Astrocyte (in vitro differentiated cells and primary cell): ENCODE measurements at places on chromosomes 4 and X.
A peak's percentile ranks its signal among the peaks of the same experiment; 100 is the strongest.

DNA sequence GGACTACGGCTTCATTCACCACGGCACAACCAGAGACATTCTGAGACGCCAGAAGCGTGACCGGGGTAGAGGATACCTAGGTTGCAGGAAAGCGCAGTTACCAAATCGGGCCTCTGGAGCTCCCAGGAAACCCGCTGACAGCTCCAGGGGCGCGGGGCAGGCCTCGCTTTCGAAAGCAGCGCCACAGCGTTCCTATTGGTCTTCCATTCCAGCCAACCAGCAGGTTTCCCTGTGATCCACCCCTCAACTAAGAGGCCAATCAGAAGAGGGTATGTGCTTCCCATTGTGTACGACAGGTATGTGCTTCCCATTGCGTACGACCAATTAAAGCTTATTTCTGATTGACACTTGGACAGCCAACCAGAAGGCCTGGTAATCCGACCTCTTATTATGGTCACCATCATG lies 14.9 kb downstream of the SNX12 start:
- no peak for DNase-seq

DNA sequence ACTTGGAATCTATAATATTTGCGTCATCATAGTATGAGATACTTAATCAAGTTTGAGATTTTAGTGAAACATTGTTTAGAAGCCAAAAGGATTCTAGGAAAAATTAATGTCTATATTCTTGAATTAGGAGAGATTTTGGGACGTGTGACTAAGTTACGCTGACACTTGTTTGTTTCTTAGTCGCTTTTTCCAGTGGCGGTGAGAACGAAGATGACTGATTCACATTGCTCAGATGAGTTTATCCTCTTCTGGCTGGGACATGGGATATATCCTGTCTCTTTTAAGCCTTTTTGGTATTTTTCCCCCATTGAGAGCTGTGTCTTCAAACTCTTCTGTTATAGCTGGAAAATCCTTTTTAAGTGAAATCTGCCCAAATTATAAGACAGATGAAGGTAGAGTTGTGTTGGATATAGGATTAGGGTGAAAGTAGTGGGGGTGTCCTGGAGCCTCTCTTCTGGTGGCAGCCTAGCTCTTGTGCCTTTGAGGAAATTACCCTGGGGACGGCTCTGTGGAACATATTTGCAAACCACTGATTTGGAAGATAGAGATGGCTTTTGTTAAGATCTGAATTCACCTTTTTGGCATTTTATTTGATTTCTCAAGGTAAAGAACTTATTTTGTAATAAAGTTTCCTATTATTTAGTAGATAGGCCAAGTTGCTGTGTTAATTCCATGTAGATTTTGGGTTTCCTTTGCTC lies 49.7 kb downstream of the HTT start:
- DNase-seq: no peak

DNA sequence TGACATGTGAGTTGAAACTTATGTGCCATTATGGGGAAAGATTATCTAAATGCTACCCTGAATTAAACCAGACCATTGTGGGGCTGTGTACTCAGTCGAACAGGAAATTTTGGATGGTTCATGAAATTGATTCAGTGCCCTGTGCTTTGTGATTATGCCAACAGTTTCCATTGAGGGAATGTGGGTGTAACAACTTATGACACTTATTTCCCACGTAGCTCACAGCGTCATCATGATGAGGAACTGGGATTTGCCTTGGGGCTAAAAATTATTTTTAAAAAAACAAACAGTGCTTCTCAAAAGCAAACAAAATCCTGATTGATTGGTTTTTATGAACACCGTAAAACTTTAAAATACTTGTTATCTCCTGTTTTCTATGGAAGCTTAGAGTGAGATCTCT lies 8.3 kb upstream of the CLTRN start:
- no peak for DNase-seq

DNA sequence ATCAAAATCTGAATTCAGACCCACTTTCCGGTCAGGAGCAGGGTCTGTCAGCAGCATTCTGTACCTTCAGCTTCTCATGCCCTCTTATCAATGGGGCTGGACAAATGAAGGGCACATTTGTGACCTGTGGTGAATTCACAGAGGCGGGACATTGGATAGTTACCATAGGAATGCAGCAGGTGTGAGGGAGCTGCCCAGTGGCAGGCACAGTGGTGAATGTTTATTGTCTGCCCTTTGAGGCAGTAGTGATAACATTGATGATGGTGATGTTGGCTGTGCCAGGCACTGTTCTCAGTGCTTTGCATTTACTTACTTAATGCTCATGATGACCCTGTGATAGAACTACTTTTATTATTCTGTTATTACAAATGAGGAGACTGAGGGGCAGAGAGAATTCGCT lies 101.2 kb upstream of the KIT start:
- no peak for DNase-seq

DNA sequence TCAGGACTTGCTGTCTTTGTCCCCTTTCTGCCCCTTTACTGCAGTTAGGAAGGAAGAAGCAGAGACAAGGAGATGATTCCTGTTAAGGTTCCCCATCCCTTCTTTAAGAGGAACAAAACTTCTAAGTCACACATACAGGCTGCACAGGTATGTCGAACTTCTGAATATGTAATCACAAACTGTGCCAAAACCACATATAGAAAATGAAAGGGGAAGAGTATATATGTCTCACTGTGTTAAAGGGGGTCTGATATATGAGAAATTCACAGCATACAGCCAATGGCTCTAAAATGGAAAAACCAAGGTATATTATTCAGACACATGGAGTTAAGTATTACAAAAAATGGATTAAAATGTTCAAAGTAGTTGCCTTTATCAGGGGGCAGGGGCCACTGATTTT lies 11.7 kb downstream of the CFAP97 start:
- no peak for DNase-seq

DNA sequence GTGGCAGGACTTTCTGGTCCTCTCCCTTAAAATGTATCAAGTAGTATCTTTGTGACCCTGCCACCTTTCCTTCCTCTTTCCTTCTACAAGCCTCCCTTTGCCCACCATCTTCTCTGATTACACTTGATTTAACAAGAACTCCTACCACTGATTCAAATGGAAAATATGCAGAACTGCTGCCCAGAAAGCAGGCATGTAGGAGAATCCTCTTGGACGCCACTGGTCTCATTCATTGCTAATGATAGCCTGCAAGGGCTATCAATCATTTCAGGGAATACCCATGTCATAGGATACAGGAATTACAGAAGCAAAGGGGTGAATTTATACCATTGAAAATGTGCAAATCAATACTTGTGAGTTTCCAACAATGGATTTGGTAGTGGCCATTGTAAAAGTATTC lies 294.6 kb upstream of the NRK start:
- DNase-seq: peak; percentile 34

DNA sequence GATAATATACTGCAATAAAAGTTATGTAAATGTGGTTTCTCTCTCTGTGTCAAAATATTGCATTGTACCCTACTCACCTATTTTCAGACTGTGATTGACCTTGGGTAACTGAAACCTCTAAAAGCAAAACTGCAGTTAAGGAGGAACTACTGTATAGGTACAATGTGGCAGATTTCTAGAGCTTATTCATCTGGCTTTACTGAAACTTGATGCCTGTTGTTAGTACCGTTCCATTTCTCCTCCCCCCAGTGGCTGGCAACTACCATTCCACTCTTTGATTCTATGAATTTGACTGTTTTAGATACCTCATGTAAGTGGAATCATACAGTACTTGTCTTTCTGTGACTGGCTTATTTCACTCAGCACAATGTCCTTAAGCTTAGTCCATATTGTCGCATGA lies 61.9 kb downstream of the HOPX start:
- peak; percentile 25 for DNase-seq

GRCh38 chrX:13786048-13786447 lies 30.8 kb downstream of the GPM6B start:
- no peak for DNase-seq

DNA sequence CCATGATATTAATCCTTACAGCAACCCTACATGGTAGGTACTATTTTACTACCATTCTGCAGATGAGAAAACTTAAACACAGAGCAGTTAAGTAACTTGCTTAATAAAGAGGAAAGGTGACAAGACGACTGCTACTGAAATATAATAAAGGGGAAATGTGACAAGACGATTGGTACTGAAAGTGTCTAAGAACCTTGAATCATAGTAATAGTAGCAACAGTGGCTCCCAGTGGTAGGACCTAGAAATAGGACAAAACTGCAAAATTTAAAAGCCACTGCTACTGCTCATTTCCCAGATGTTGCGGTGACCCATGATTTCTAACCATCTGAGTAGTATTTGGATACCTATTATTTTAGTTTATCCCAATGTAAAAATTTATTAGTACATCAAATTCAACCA lies 89.5 kb downstream of the TASL start:
- no peak for DNase-seq

DNA sequence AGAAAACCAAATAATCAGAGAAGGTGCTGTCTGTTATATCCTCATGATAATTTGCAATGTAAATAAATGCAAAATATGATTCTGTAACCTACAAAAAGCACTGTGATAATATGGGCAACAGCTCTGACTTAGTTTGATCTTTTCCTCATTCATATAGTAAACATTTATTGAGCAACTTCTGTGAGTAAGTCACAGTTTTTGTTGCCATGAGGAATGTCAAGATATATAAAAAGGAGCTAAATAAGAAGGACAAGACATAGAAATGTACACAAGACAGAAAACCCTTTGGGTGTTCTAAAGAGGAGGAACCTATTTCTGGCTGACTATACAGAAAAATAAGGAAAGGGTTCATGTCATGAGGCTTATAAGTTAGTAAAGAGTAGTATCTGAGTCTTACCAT lies 44.3 kb downstream of the ARSJ start:
- DNase-seq: no peak

DNA sequence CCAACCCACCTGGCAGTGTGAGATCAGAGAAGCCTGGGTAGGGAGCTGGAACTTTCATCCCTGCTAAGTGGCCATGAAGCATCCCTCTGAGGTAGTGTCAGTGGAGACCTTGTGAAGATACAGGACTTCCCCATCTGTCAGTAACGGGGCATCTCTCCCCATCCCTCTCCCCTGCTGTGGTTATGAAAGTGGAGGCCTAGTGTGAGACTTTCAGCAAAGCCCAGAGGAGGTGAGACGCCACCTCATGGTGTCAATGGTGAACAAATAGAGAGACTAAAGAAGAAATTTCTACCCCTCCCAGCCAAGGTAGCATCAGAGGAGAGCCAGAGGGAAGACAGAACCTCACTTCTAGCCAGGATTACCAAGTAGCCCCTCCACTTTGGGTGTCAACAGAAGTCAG lies 150.2 kb downstream of the VEGFC start:
- DNase-seq: no peak

DNA sequence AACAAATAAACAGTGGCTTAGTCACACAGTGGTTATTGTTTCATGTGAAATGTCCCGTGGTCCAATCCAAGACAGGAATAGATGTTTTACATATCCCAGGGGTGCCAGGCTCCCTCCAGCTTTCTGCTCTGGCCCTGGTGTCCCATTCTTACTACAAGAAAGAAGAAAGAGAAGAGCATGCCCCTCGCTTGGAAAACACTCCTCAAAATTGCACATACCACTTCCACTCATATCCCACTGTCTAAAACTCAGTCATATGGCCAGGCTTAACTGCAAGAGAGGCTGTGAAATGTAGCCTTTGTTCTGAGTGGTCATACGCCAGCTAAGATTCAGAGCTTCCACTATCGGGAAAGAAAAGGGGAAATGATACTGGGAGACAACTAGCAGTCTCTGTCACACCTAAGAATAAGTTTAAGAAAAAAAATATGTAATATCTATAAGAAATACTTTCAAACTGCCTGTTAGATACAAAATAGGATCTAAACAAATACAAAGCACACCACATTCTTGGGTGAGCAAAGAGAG lies 306.8 kb upstream of the FAM241A start:
- no peak for DNase-seq

DNA sequence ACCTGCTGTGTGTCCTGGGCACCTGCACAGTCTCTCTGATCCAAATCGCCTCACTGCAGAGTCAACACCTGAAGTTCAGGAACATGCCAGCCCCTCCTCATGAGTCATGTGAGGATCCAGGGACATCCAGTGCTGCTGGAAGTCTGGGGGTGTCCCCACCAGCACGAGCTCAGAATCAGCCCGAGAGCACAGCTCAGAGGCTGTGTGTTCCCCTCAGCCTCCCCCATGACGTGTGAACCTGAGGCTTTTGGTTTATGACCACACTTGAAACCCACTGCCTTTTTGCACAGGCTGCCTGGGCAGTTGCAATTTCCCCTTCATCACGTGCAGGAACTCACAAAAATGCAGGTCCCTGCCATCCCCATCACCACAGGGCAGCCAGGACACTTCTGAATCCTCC lies 47.1 kb downstream of the PPP2R2C start:
- no peak for DNase-seq

GRCh38 chrX:111616786-111617185 lies 64.2 kb upstream of the ALG13 start:
- no peak for DNase-seq

DNA sequence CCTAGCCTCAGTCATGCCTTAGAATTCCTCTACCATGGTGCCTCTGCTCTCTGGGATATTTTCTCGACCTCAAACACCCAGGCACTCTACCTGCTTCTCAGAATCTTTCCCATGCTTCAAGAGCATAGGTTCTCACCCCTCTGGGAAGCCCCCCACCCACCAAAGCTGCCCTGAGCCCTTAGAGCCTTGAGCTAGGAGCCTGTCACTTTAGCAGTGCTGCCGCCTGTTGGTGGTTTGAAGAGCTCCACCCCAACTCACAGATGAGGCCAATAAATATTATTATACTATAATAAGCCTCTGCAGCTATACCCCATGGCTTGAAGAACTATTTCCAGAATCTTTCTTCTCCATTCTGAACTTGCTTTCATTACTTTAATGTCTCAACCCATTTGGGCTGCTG lies 109.7 kb downstream of the RTL5 start:
- DNase-seq: no peak

DNA sequence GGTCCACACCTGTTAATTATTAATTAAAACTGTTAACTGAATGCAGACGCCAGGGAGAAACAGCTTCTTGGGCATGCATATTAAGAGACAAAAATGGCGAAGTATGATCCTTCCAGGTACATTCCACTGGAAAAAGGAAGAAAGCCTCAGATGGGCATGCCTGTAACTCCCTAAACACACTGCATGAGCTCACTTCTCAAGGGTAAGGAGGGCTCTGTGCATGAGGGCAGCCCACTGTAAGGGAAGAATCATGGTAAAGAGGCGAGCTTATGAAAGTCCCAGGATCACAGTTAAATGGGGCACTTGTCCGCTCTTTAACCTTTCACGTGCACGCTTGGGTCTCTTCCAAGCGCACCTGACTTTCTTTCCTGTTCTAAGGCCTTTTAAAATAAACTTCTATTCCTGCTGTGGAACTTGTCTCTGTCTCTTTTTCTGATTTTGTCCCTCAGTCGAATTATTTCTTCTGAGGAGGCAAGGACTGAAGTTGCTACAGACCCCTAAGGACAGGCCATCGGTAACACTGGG lies 321.7 kb downstream of the PPP1R2C start:
- no peak for DNase-seq

GRCh38 chrX:102515975-102516941 lies at the start of gene TMSB15A:
TMSB15A (minus strand) TSS chrX:102516739.
- peak; percentile 29 for DNase-seq
